ENCODE measurements at places on chromosomes 1 and 21.

DNA sequence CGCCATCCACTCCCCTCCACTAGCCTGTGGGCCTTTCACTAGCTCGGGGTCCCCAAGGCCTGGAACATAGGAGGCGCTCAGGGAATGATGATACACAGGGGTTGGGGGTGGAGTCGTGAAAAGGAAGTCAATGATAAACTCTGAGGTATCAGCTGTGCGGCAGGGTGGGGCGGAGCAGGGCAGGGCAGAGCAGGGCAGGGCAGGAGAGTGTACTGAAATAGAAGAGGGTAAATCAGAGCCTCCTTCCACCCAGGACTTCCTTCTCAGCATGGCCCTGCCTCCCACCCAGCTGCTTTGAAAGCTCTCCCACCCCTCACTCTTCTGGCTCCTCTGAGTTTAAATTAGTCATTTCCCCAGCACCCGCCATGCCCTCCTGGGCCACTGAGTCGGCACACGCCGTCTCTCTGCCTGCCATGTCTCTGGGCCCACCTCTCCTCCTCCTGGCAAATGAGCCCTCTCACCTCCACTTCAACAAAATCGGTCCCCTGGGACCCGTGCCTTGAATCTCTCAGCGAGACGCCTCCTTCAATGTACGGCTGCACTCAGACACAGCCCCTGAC, 16.9 kb downstream of the CAPZB start:
- no peak for DNase-seq

- no peak for DNase-seq
These were observed 28.9 kb upstream of the LAPTM5 start for GRCh38 chr1:30786264-30786991.

DNA sequence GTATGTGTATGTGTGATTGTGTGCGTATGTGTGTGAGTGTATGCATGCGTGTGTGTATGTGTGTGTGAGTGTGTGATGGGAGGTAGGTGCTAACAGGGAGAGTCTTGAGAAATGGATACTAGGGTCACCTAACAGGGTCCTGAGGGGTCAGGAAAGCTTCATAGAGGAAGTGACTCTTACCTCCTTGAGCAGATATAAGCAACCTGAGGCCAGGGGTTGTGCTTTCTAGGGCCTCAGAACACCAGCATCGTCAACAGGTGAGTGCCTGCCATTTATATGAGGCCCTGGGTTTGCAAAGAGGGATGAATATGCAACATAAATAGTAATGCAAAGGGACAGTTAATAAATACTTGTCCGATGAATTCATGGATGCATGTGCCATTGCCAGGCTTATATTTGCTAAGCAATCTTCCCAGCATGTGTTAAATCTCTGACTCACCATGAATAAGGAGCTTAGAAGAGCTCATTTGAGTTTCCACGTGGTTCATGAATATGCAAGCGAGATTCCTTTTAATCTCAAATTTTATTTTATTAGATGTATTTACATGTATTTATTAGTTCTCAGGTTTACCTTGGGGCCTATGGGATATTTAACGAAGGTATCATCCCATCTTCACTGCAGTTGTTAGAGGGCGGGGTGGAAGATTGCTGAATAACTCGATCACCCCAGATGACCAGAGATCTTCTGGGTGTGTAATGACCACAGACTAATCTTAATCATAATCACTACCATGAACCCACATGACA, 438.3 kb downstream of the CAMTA1 start:
- no peak for DNase-seq

- no peak for DNase-seq
These were observed 20.6 kb downstream of the LAMC2 start for GRCh38 chr1:183206538-183207122.

DNA sequence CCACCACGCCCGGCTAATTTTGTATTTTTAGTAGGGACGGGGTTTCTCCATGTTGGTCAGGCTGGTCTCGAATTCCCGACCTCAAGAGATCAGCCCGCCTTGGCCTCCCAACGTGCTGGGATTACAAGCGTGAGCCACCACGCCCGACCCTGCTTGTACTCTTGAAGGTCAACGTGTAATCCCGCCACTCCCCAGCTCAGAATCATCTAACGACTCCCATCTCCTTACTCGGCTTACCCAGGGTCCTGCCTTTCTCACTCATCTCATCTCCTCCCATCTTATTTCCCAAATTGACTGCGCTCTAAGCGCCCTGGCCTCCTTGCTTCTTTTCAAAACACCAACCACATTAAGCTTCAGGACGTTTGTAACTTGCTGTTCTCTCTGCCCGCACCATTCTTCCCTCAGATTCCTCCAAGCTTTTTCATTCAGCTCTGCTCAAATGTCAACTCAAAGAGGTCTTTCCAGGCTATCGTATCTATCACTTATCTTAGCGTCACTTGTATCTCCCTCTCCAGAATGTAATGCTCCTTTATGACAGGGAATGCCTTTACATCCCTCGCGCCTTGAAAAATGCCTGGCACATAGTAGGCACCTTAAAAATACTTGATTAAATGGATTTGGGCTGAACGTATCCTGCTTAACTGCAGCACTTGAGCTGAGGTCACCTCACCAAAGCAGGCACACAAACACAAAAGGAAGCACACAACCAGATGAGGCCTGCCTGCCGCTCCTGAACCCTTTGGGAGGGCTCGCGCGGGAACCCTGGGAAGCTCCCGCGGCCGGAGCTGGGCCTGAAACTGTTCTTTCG, 1.4 kb upstream of the USP1 start:
- DNase-seq = no peak

DNA sequence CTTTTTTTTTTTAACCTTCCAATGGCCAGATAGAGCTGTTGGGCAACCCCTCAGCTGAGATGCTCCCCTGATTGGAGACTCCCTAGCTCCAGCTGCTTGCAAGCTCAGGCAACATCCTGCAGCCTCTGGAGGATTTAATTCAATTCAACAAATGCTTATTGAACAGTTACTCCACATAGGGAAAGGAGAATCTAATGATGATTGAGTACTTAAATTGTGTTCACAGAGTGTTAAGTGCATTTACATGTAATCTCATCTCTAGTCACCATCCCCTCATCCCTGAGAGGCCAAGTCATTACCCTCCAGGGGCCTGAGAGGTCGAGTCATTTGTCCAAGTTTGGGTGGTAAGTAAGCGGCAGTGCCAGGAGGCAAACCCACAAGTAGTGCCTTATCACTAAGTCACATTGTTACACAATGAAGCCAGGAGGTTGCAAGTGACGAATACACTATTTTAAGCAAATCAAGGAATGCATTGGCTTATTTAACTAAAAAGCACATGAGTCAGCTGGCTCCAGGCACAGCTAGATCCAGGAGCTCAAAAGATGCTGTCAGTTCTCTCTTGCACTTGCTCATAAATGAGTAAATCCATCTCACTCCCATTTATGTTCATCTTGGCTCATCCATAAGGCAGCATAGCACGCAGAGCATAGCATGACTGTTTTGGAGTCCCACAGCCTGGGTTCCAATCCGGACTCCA, 64.3 kb downstream of the OPTC start:
- DNase-seq = no peak

- no peak for DNase-seq
These were observed 3.7 kb downstream of the MFSD2A start for GRCh38 chr1:39958403-39959200.

DNA sequence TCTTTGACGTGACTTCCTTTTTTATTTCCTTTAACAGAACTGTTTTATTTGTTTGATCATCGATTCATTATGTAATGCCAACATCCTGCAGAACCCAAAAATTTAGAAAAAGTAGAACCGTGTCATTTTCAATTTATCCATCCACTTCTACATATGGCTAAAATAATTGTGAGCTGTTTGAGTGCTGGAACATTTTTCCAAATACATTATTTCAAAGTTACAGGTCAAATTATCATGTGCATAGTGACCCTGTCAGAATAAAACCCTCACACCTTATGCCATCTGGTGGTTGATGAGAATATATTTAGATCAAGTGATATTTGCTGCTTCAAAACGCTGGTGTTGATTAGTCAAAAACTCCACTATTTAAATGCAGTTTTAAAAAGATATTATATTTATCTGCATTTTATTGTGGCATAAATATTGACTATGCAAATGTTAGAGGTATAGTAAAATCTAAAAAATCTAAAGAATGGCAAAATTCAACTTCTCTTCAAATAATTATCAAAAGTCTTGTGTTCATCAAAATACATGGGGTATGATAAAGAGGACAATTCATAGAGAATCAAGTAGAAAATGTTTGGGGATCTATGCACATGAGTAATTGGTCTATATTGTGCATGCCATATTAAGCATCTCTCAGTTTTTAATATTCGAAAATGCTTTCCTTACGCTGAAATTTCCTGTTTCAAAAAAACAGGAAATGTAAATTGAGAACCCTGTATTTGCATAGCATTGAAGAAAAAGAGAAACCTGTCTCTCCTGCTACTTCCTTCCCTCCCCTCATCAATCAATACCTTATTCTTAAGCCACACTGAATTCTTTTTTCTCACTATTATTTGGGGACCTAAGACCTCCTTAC, 39.7 kb downstream of the UBE2U start:
- DNase-seq = no peak

- DNase-seq = no peak
These were observed 53.4 kb upstream of the RGS21 start for GRCh38 chr1:192263436-192263835.

GRCh38 chr21:44800971-44801467, 601 bp downstream of the UBE2G2 start:
- no peak for DNase-seq

GRCh38 chr1:113784104-113784779, 25.0 kb upstream of the PHTF1 start:
- no peak for DNase-seq

- DNase-seq = no peak
These were observed 468.2 kb downstream of the MATN1 start for GRCh38 chr1:30255111-30255724.

DNA sequence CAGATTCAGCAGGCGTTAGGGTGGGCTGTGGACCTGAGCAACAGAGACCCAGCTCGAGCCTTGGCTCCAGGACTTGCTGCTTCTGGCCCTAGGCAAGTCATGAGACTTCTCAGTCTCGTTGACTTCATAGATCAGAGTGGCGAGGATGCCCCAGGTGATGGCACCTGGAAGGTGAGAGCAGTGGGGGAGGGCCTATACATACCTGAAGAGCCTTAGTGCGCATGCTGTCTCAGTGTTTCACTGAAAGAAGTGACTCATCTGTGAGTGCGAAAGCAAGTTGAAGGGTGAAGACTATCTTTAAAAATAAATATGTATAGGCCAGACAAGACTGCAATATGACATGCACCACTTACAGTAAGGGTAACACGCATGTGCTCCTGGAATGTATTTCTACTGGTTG, 10.1 kb downstream of the PLEKHA6 start:
- DNase-seq = no peak

DNA sequence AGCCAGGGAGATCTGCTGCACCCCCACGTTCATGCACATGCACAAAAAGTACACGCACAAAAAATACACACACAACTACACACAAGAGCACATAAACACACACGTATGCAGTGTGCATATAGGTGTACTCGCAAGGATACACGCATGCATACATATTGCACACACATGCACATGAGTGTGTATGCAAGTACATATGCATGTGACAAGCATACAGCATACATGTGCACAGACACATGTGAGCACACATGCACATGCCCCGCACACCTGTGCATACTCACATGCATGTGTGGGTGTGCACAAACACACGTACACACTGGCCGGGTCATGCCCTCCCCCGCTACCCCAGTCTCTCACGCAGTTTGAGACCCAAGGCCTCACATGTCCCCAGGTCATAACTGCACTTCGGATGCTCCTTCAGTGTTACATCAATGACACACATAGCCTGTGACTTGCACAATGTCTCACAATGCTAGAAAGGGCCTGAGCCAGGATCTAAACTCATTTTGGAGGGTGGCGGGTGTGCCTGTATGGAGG, 52.6 kb downstream of the FOXO6 start:
- DNase-seq = no peak

DNA sequence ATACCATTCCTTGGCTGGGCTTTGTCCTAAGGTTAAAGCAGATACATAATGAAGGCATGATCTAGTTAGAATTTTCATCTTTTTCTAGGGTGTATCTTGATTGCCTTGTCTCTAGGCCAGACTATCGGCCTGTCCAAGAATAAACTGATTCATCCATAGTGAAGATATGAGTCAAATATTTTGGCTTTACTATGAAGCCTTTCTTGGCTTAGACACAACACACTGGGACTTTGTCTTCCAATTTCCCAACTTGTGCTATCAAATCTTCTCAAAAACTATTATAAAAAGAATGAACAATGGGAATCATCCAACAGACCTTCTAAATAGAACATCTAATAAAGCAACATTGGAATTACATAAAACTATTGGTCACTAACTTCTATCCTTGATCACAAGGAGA, 64.8 kb downstream of the WARS2 start:
- DNase-seq = no peak

- DNase-seq = no peak
These were observed 24.7 kb downstream of the STX6 start for GRCh38 chr1:180997843-180998504.

DNA sequence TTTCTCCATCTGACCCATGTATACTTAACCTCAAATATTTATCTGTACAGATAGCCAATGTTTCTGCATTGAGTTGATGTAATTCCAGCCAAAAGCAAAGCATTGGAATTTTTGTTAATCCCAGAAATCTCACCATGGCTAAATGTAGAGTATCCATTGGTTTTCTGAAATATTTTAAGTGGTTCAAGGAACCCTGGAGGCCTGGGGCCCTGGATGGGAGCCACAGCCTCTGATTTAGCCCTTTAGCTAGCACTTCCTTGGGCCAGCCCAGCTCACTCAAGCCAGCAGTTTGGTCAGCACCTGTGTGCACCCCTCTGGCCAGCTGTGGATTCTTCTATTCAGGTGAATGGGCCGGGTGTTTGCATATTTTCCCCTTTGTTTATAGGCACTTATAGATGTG, 18.8 kb upstream of the EPS8L3 start:
- no peak for DNase-seq

GRCh38 chr1:15431571-15431948, 6.7 kb upstream of the CTRC start:
- no peak for DNase-seq

DNA sequence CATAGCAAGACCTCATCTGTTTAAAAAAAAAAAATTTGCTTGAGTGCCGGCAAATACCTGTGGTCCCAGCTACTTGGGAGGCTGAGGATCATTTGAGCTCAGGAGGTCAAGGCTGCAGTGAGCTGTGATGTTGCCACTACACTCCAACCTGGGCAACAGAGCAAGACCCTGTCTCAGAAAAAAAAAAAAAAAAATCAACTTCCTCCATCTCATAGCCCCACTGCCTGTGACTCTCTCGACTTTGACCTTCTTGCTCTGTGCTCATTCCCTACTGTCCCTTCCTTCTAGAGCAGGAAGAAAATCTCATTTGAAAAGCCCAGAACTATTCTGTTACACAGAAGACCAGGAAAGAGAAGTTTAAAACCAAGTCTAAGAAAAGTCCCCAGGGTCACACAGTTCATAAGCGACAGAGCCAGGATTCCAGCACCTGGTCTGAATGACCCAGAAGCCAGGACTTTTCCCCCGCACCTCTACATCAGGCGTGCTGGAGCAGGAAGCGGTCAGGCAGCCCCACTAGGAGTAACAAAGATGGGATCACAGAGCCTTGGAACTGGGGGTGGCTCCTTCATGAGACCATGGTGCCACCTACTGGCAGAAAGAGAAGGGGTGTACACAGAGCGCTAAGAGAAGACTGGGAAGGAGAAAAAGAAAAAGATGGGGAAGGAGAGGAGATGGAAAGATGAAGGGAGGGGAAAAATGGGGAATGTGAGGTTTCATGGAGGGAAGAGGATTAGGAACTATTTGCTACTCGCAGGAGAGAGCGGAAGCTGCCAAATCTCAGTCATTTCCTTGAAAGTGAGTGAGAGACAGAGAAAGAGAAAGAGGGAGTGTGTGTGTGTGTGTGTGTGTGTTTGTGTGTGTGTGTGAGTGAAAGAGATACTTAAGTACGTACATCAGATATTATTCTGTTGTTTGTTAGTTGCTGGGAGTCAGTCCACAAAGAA, 3.1 kb upstream of the P3R3URF start:
- peak; percentile 43 for DNase-seq

GRCh38 chr1:4086085-4086850, 186.2 kb upstream of the C1orf174 start:
- no peak for DNase-seq

Data from activated T-helper 1 cell treated with anti-CD3 and anti-CD28 coated beads, Interleukin-2, amount 50 U/mL, for 16 hours (primary cell).